ENCODE measurements at places on chromosomes 11 and 22.

DNA sequence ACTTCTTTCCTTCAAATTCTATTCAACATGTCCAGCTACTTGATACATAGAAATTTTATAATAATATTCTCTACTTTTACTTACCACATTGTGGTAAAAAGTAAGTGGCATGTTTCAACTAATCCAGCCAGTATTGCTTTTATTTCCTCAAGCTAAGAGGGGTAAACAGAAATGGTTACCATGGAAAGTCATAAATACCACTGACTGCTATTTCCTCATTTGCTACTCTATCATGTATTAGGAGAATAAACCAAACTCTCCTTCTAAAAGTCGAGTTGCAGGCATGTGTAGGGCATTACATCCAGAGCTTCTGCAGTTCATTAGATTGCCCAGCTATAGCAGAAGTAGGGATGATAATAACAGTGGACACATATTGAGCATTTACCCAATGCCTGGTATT is 208.4 kb downstream of the MAML2 start:
- no peak for DNase-seq

DNA sequence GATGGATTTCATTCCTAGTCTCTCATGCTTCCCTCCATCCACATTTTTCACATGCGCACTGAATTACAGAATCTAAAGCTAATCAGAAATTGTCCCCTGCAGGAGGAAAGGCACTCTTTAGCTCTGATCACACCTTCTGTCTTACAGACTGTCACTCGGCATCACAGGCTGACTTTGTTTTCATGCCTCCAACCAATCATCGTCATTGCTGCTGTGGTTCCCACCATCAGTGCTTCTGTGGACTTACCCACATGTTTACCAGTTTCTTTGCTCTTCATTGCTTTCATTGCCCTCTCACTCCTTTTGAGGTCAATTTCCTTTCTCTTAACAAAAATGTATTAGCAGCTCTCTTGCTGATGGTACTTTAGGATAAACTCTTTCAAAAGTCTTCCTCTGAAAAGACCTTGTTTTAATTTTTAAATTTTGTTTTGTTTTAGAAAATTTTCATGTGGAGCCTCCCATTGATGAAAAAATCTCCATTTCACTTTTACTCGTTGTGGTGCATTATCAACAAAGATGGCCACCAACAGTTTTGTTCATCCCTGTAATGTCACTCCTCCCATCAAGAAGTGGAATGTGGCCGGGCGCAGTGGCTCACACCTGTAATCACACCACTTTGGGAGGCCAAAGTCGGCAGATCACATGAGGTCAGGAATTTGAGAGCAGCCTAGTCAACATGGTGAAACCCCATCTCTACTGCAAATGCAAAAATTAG is 20.2 kb upstream of the TREH start:
- no peak for DNase-seq

DNA sequence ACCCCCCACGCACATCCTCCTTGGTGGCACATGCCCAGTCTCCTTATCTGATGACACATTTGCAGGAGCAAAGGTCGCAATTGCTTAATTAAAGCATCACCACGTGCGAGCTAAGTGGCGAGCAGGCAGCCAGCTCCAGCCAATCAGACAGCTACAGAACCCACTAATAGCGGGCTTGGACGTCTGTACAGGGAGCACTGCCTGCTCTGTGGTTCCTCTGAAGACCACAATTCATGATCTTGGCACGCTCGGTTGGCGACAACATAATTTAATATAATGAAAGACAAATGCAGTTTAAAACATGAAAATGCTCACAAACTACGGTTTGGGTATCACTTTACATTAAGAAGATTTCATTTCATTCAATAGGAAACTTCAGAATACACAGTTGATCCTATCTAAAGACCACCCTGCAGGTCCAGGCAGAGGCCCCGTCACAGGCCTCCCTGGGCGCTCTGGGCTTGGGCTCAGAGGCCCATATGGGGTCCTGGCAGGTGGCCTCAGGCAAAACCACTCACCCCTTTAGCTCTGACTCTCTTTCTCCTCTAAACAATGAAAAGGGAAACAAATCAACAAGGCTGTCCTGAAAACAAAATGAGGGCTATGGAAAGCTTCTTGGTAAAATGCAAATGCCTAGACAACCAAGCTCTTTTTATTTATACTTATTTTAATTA is 10.4 kb downstream of the PACSIN2 start:
- no peak for DNase-seq

GRCh38 chr11:119210050-119210449 is 3.9 kb downstream of the CBL start:
- no peak for DNase-seq

GRCh38 chr11:69892237-69892985 is 73.2 kb upstream of the FGF3 start:
- peak; percentile 69 for DNase-seq

DNA sequence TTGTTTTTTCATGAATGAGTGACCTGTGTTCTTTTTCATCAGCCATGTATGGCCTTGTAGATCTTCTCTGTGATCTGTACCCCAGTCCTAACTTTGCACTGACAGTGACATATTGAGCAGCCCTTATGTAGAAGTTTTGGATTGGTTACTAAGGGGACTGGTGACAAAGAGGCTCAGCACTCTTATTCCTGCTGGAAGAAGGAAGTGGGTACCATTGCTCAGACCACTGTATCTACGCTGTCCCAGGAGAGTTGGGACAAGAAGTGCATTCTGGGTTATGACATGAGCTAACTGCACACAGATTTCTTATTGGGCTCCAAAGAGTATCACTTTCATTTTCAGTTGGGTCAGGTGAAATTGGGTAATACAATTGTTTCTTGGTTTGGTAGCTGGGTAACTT is 107.8 kb upstream of the RASSF10 start:
- DNase-seq: no peak

- no peak for DNase-seq
Measured at GRCh38 chr22:48554893-48555572, 1272.6 kb downstream of the BRD1 start.

- DNase-seq: no peak
Measured at GRCh38 chr22:36753916-36754315, 22.0 kb downstream of the IFT27 start.

DNA sequence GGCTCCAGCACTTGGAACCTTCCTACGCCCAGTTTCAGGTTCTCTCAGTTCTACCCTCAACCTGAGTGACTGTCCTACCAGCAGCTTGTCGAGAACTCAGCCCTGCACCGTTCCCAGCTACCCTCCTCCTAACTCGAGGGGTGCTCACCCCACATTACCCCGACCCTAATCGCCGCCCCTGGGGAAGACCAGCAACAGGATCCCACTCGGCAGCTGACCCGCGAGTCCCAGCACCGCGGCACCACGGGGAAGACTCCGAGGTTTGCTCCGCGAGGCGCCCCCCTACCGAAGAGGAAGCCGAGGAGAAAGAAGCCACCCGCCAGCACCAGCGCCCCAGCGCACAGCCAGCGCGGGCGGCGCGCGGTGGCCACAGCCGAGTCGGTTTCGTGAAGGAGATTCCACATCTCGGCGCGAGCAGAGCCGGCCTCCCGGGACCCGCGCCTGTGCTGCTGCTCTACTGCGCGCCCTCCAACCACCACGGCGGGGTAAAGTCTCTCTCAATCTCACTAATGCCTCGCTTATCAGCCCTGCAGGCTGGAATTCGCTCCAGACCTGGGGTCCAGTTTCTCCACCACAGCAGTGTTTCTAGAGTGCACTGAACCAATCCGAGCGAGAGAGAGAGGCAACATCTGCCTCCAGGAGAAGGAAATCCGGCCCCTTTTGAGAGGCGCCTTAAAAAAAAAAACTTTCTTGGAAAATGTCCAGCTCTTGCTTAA is at the start of gene FOLH1:
Gene FOLH1 (minus strand): TSS at position 597 of the 716 bp plus-strand sequence. CDS start 193 bp downstream, at position 404.
- peak; percentile 11 for DNase-seq

DNA sequence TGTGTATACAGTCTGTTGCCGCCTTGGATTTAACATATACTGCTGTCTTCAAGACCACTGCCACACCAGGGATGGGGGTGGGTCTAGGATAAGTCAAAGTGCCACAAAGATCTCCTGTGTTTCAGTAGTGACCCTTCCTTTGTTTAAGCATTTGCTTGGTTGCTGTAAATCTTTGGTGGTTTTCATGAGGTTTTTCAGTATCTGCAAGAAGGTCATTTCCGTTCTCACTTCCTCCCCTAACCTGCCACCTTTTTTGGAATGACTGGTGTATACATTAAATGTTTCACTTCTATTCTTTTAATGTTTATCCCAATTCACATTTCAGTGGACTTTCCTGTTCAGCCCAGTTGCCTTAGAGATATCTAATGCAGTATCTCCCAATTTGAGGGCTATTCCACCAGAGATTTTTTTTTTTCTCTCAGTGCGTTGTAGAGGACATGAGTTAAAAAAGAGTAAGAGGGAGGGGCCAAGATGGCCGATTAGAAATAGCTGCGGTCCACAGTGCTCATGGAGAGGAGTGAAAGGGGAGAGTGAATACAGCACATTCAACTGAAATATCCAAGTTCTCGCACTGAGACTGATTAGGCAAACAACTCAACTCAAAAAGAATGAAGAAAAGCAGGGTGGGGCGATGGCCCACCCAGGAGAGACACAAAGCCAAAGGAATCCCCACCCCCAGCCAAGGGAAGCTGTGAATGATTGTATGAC is 43.2 kb downstream of the USP47 start:
- no peak for DNase-seq
